Ovary (tissue), 10 donors: ENCODE measurements at places on chromosomes 16 and 17.

DNA sequence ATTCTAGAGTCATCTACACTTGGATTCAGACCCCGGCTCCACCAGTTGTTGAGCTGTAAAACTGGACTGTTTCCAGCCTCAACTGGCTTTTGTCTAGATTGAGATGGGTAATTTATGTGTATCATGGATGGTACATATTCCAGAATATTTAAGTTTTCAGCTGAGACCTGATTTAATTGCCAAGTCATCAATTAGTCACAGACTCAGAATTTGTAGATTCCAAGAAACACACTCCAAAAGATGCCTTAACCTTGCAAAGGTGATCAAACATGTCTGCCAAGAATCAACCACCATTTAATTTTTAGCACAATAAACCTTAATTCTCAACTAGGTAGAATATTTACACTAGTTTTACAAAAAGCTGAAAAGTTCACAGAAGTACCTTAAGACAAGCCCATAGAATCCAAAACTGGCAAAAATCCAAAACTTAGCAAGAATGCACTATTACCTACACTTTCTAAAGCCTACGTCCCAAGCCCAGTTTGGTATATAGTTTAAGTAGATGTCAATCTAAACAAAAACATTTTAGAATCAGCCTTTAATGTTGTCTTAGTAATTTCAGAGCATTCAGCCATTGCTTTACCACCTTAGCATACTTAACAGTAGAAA, 17.7 kb downstream of the SIAH1 start:
- no peak for DNase-seq

- DNase-seq: no peak
Observed at GRCh38 chr17:67841992-67842391, 16.7 kb downstream of the BPTF start.

DNA sequence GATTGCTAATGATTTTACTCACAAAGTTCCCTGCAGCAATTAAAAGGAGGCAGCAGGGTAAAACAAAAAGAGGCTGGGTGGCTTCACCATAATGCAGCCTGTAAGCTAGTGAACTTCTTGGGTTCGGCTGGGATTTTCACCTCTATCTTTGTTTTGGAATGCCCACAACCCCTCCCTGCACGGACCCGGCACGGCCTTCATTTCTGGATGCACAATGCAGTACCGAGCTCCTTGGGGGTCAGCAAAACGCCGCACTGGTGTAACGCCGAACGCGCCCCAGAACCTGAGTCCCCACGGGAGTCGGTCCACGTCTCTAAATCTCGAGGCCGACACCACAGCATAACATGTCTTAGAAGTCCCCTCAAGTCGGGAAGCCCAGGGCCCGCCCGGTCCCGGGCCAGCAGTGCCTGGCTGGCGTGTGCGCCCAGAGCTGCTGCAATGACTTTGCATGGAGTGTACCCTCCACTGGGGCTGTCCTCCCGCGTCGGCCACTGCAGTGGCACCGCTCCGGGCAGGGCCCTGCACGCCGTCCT, 759 bp downstream of the UBE2O start:
- DNase-seq: no peak

DNA sequence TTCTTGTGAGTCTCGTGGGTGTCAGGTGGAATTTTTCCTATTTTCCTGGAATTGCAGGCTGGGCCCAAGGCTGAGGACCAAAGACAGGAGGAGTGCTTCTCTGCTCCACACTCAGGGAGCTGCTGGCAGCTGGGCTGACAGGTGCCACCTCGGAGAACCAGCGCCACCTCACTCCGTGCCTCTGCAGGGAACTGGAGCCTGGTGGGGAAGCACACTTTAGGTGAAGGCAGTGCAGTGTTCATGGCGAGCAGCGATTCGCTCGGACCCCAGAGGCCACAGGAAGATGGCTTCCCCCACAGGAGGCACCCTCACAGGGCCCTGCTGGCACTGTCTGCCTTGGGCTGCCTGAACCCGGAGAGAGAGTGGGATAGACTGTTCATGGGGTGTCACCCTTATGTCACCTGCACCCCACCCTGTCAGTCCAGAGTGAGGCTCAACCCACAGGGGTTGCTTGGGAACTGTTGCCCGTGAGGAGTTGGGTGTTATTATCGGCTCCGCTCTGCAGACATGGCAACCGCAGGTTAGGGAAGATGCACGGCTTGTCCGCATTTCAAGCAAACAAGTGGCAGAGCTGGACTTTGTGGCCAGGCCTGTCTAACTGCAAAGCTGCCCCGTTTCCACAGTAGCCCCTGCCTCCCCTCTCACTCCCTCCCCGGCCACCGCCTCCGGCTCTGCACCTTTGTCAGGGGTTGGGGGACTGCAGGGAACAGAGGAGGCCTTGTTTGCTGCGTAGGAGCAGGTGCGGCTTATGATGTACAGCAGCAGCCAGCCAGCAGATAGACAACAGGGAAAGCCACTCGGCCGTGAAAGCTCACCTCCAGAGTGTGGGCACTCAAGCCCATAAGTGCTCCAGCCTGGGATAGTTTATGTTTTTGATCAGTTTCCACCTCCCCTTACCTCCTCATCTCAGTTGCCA, 15.5 kb downstream of the TBC1D24 start:
- DNase-seq: no peak

DNA sequence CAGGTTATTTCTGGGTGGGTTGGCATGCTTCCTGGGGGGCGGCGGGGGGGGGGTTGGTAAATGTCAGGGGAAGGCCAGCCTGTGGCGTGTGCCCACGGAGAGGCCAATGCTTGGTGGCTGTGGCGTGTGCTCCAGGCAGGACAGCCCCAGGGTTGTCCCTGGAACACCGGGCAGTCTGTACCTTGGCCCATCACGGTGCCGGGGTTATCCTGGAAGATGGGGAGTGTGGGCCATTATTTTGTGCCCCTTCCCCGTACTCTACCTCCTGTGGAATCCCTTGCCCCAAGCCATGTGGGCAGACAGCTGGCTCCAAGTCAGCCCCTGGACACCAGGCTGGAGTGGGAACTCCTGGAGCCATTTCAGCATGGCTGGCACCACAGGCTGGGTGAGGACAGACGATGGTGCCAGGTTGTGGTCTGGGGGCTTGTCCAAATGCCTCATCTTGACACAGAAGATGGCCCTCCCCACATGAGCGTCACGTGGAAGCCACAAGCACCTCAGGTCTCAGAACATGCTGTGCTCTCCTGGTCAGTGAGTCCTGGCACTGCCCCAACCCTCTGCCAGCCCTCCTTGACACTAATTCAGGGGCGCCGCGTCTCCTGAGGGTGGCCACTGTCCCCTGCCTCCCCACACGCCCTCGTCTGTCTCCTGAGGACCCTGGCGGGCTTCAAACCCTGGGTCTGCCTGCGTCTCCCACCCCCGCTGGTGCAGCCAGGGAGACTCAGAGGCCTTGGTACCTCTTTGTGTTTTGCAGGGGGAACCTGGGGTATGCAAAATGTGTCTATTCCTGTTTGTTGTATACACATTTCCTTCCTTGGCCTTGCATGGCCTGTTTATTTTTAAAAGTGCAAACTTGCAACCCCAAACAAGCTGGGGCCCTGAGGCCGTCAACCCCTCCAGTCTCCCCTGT, 4.3 kb downstream of the SLC16A3 start:
- DNase-seq: no peak

DNA sequence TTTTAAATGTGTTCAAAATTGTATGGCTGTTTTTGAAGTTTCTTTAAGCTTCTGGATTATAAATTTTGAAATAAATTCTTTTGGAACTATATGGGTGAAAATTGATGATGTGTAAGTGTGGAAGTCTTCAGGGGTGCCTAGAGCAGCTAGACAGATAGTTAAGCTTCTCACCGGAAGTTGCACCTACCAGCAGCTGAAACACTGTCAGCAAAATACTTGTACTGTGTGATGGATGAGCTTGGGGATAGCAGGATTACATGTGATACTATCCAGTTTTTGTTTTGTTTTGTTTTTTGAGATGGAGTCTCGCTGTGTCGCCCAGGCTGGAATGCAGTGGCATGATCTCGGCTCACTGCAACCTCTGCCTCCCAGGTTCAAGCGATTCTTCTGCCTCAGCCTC, 19.7 kb downstream of the RBL2 start:
- no peak for DNase-seq
